ENCODE measurements at places on chromosomes 3 and 15.

DNA sequence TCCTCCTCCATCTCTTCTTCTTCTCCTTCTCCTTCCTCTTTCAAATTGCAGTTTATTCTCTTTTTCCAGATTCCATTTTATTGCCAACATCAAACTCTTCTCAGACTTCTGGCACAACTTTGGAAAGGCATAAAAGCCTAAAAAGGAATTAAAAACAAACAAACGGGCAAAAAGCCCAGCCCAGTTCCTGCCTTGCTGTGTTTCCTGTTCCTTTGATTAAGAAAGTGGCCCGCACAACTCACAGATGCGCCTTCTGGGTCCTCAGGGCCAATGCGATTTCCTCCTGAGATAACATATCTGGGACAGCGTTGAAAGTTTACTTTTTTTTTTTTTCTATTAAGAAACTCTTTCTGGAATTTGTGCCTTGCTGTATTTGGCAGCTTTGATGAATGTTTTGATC, 158.7 kb upstream of the UBE3A start:
- no peak overlapping the region for H3K4me3 ChIP-seq
- H3K27ac ChIP-seq = no peak overlapping the region
- no peaks in the 10 kb centered on the region for H3K4me1 ChIP-seq
- no peaks in the 10 kb centered on the region for H3K36me3 ChIP-seq
- no peak for DNase-seq
- H3K27me3 ChIP-seq = no peaks in the 10 kb centered on the region

DNA sequence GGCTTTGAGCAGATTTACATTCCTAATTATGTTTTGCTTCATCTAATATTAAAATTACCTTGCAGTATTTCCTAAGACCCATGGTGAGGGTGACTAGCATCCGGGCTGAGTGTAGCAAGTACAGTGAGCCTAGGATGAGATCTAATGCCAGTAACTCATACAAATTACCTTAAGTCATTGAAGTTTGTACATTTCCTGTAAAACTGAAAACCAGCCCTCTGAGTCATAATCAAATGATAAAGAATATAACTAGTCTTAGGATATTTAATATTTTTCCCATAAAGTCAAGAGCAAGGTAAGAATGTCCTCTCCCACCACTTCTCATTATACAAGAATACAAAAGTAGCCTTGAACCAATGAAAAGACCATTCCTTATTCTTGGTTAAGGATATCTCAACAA, 54.8 kb upstream of the CHRM5 start:
- H3K4me1 ChIP-seq = peaks cover 5% of the 10 kb centered on the region
- no peak for DNase-seq
- H3K4me3 ChIP-seq = no peak overlapping the region
- H3K27me3 ChIP-seq = no peaks in the 10 kb centered on the region
- H3K36me3 ChIP-seq = no peaks in the 10 kb centered on the region
- no peak overlapping the region for H3K27ac ChIP-seq

- no peak for DNase-seq
- H3K27me3 ChIP-seq = no peaks in the 10 kb centered on the region
- H3K36me3 ChIP-seq = no peaks in the 10 kb centered on the region
- H3K4me3 ChIP-seq = no peak overlapping the region
Observed at GRCh38 chr3:17946619-17947018, 204.2 kb upstream of the TBC1D5 start.

DNA sequence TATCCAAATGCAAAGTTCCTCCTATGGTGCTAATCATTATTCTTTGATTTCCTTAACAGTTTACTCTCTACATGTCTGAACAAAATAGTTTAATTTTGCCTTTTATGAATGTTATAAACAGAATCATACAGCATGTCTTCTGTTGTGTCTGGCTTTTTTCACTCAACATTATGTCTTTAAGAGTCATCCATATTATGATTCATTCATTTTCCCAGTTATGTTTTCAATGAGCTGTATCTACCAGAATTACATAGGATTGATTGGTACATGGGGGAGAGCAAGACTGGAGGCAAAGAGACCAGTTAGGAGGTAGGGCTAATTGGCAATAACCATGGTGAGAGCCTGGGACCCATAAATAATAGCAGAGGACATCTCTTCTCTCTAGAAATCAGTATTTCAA, 16.6 kb upstream of the RAP2B start:
- no peak overlapping the region for H3K27ac ChIP-seq
- H3K36me3 ChIP-seq = no peaks in the 10 kb centered on the region

- H3K27ac ChIP-seq = no peak overlapping the region
- no peaks in the 10 kb centered on the region for H3K4me1 ChIP-seq
- no peaks in the 10 kb centered on the region for H3K36me3 ChIP-seq
- DNase-seq = no peak
- no peaks in the 10 kb centered on the region for H3K27me3 ChIP-seq
- no peak overlapping the region for H3K4me3 ChIP-seq
Observed at GRCh38 chr3:106473576-106474475, 605.0 kb upstream of the CBLB start.

GRCh38 chr15:46732060-46732459, 985.2 kb upstream of the SEMA6D start:
- H3K36me3 ChIP-seq = no peaks in the 10 kb centered on the region
- H3K4me3 ChIP-seq = no peak overlapping the region
- peaks cover 5% of the 10 kb centered on the region for H3K4me1 ChIP-seq
- DNase-seq = no peak

DNA sequence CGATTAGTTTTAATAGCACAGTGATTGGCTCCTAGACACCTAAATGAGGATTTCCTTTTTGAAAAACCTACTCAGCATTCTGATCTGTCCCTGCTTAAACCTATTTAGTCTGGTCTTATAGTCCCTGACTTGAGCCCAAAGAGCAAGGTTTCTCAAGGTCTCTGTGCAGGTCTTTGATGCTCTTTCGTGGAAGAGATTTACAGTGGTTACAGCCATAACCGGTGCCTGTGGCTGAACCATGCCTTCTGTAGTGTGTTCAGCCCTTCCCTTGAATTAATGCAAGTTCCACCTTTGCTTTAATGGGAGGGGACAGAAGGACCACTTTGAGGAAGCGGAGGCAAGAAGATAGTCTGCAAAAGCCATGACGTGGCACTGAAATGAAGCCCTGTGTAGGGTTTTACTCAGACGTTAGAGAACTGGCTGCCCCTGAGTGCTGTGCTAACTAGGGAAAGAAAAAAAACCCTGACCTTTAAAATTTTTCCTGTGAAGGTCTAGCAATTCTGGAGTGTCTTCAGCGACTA, 43.0 kb downstream of the ZBTB38 start:
- DNase-seq = no peak
- H3K36me3 ChIP-seq = no peaks in the 10 kb centered on the region
- no peaks in the 10 kb centered on the region for H3K4me1 ChIP-seq
- H3K27me3 ChIP-seq = peaks cover 5% of the 10 kb centered on the region

DNA sequence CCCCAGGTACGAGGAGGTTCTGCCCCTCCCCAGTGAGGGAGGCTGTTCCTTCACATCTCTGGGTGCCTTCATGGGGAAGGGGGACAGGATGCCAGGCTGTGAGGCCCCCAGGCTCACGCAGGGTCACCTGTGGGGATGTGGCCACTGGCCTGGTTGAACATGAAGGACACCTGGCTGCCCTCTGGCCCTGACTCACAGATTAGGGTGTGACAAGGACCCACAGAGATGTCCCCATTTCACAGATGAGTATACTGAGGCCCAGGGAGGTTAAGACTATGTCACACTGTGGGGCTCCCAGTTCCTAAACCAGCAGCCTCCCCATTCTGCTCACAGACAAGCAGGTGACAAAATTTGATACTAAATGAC, 42.4 kb downstream of the PCSK6 start:
- no peak for DNase-seq
- H3K4me1 ChIP-seq = peaks cover 4% of the 10 kb centered on the region
- no peaks in the 10 kb centered on the region for H3K36me3 ChIP-seq
- no peak overlapping the region for H3K27ac ChIP-seq
- H3K27me3 ChIP-seq = no peaks in the 10 kb centered on the region

- peak; percentile 8 for DNase-seq
- no peak overlapping the region for H3K27ac ChIP-seq
- no peaks in the 10 kb centered on the region for H3K36me3 ChIP-seq
- no peaks in the 10 kb centered on the region for H3K4me1 ChIP-seq
- no peak overlapping the region for H3K4me3 ChIP-seq
Observed at GRCh38 chr15:70777170-70777926, 14.0 kb upstream of the UACA start.

- H3K27me3 ChIP-seq = no peaks in the 10 kb centered on the region
- DNase-seq = no peak
- no peaks in the 10 kb centered on the region for H3K36me3 ChIP-seq
- H3K4me3 ChIP-seq = no peak overlapping the region
Observed at GRCh38 chr15:55685286-55685685, 57.7 kb downstream of the PRTG start.

- H3K27me3 ChIP-seq = no peaks in the 10 kb centered on the region
- no peak overlapping the region for H3K27ac ChIP-seq
- peaks cover 3% of the 10 kb centered on the region for H3K4me1 ChIP-seq
- H3K36me3 ChIP-seq = no peaks in the 10 kb centered on the region
Observed at GRCh38 chr15:95734422-95735316, 595.8 kb upstream of the NR2F2 start.

DNA sequence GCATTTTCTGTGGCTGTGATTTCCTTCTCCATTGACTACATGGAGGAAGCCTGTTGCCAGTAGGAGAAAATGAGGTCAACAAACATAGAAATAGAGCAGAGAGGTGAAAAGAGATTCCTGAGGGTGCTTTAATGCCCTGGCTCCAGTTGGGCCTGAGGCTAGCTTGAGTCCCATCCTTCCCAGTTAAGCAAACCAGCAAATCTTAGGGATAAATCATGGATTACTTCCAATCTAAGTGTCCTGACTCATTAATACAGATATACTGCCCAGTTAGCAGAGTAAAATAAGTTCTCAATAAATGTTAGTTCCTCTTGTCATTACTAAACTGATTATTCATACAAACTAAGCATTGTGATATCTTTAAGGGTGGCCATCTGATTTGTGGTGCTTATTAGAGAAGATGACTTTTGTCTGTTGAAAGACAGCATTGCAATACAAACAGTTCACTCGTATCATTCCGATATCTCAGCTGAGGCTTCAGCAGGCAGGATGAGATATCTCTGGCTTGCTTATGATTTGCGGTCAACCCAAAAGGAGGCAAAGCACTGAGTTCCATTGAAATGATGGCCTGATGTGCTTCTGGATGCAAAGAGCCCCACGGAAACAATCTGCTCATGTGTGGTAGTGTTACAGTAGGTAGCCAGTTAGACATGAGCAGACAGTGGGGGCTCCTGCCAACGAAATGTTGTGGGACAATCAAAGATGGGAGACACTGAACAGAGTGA, 6.6 kb upstream of the STARD5 start:
- H3K27me3 ChIP-seq = no peaks in the 10 kb centered on the region
- no peak overlapping the region for H3K27ac ChIP-seq
- DNase-seq = no peak
- no peaks in the 10 kb centered on the region for H3K36me3 ChIP-seq

- no peak for DNase-seq
- H3K4me1 ChIP-seq = no peaks in the 10 kb centered on the region
- H3K27me3 ChIP-seq = no peaks in the 10 kb centered on the region
Observed at GRCh38 chr15:26073430-26074333, 210.6 kb upstream of the ATP10A start.

DNA sequence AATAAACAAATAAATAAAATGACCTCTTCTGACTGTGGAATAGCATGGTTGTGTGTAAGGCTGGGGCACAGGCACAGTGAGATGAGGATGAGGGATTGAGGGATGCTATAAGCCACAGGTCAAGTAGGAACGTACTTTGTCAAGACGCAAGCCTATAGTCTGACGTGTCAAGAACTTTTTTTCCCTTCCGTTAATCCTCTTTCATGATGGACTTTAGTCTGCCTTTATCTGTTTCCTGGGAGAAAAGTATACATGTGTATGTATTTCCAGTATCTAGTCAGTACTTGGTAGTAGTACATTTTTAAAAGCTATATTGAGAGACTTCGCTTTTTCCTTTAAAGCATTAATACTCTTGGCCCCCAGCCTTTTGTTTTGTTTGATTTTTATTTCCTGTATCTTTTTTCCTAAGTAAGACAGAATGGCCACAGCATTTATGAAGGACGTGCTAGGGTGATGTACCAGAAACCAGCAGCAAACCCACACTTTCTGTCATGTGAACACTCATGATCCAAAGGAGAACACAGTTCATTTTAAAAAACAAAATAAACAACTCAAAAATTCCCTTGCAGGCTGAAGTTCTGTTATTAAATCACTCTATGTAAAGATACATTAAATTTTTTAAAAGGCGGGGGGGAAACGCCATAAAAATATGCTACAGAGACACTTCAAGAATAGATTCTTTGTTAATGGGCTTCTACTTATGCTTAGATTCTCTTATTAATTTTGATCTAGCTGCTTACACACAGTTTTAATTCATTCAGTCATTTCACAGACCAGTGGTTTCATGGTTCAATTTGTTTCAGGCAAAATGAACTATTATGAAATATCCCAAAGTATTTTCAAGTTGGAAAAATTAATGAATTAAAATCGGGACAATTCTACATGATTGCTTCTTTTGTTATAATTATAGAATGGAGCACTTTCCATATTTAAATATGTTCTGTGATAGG, 114.7 kb downstream of the SNRK start:
- H3K4me3 ChIP-seq = no peak overlapping the region
- H3K27me3 ChIP-seq = no peaks in the 10 kb centered on the region
- no peaks in the 10 kb centered on the region for H3K36me3 ChIP-seq
- no peaks in the 10 kb centered on the region for H3K4me1 ChIP-seq
- no peak for DNase-seq

DNA sequence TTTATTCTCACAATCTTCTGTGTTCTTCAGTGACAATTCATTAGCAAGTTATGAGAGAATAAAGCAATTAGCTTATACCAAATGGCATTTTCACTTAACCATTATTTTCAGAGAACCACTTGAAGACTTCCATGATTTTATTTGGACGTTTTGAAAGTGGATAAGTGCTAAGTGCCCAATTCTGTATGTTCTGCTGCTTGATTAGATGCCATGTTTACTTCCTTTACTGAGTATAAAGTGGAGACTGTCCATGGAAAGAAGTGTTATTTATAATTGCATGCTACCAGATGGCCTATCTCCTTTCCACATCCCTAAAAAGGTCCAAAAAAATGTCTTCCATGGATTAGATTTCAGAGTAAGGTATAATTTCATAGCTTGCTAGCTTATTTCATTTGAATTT, 69.6 kb downstream of the SUMF1 start:
- H3K4me3 ChIP-seq = no peak overlapping the region
- DNase-seq = no peak
- no peaks in the 10 kb centered on the region for H3K36me3 ChIP-seq

- H3K4me1 ChIP-seq = peaks cover 3% of the 10 kb centered on the region
- no peaks in the 10 kb centered on the region for H3K27me3 ChIP-seq
- no peak overlapping the region for H3K27ac ChIP-seq
- no peaks in the 10 kb centered on the region for H3K36me3 ChIP-seq
Observed at GRCh38 chr3:53510508-53510907, 16.1 kb downstream of the CACNA1D start.
